Stimulated activated CD8-positive, alpha-beta memory T cell treated with anti-CD3 and anti-CD28 coated beads, Interleukin-7, amount 100 ng/mL, for 48 hours (primary cell): ENCODE measurements at places on chromosomes 4 and X.

GRCh38 chrX:148270499-148270898 lies 229.9 kb upstream of the AFF2 start:
- DNase-seq: no peak

DNA sequence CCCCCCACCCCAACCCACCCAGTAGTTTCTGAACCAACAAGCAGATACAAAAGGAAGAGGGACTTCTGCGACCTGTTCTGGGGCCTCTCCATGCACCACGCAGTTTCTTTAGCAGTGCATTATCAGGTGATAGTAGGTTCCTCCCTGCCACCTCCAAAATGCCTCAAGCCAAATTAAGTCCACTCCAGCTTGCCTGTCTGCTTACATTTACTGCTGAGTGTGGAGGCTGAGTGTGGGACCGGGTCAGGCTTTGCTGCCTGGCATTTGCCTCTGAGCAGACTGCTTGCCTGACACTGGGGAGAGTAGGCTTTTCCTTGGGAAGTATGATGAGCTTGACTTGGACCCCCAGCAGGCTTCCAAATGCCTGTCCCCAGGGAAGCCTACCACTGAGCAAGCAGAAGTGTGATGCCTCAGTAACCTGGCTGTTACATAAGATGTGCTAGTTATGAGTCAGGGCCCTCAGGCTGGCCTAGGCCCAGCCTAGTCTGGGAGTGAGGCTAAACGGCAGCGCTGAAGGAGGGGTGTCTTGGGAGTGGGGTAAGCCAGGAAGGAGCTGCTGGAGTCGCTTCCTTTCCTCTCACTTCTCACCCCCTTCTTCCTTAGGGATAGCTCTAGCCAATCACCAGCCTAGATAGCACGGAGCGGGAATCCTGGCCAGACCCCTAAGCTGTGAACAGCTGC lies 9.0 kb downstream of the TSC22D3 start:
- DNase-seq: no peak

GRCh38 chr4:137534516-137534915 lies 2.2 kb upstream of the PCDH18 start:
- DNase-seq: no peak

DNA sequence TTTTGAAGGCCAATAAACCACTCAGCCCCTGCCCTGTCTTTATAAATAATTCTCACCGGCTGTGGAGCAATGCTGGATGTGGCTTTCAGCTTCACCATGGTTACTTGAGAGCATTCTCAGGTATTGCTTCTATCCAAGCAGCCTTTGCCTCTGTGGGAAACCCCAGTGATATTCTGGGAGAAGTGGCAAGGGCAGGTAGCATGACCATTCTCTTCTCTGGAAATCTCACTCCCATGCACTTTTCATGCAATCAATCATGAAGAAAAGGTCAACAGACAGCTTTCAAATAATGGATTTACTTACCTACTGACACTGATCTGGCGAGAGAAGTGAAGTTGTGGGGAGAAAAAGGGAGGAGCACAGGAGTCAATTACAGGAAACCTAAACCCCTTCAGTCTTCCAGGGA lies 49.5 kb downstream of the UNC5C start:
- no peak for DNase-seq

DNA sequence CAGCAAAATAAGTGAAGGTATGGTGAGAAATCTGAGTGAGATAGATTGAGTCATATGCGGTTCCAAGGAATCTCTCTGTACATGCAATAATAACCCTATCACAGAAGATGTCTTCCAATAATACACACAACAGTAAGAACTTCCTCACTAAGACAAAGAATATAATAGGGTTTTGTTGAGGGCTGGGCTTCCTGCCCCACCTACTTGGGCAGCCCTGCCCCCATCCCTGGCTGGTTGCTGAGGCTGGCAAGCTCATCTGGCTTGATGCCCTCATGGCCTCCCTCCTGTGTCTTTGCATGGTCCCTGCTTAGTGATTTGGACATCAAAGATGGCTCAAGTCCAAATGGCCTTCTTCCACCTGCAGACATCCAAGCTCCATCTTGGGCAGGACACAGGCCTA lies 2.7 kb downstream of the GEMIN8 start:
- DNase-seq: no peak

DNA sequence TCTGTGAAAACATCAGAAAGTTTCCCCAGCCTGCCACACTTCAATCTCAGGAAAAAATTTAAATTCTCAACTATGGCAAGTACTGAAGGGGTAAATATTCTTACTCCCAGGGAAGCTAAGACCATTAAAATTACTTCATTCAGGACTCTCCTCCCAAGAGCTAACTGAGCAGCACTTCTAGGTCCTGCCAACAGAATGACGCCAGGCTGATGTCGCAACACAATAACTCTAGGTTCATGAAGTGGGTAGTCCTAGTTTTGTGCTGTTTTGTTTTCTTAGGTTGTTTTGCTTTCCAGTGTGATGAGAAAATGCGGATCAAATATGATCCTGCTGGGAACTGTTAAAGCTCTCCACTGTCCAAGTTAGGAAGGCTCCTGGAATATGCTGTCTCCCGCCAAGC lies 180.0 kb downstream of the NKX6-1 start:
- DNase-seq: no peak

DNA sequence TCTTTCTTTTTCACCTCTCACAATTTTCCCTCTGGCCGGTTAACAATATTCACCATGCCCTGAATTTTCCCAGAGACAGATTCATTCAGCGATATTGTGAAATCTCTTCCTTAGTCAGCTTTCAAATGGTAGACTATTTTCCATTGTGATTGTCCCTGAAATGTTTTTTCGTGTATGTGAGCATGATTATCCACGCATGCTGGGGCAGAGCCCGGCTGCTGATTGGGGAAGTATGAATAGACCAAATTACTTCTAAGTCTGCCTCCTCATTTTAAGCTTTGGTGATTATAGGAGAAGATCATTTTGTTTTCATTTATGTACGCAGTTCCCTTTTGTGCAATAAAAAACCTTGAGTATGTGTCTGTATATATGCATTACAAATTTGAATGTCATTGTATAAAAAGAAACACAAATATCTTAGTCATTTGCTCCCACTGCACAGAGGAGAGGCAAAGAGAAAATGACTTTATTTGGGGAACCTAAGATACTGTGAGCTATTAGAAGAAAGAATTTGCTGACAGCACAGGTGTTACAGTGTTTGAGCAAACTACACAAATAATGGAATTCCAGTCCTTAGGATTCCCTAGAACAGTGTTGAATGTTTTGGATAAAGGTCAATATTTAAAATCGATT lies 11.3 kb downstream of the DTHD1 start:
- no peak for DNase-seq

- no peak for DNase-seq
These were observed 13.8 kb upstream of the CDKL2 start for GRCh38 chr4:75644095-75644494.

DNA sequence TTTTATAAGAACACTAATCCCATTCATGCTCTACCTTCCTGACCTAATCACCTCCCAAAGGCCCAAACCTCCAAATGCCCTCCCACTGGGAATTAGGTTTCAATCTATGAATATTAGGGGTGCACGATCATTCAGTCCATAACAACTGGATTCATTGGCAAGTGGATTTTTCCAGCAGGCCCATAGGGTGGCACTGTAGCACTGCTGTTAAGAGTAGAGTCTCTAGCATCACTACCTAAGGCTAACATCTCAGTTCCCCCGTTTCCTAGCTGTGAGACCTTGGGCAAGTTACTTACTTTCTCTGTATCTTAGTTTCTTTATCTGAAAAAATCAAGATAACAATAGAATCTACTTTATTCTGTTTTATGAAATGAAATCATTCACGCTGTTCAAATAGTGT lies 315.8 kb downstream of the STIM2 start:
- DNase-seq: no peak

DNA sequence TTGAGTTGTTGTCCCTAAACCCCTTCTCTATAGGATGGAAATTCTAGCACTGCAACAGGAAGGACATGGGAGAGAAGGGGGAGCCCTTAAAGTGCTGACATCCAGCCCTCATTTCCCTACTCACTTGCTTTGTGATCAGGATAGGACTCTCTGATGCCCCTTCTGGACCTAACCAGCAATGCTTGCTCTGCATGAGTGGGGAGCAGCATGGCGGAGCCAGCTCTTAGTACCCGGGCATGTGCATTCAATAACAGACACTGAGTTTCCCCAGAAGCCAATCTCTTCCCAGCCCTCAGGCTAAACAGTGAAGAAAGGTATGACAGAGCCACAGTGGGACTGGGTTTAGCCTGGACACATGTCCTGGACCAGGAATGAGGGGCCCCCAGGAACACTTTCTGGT lies 14.0 kb downstream of the SOD3 start:
- DNase-seq: no peak

- DNase-seq: no peak
These were observed at the start of gene CLNK for GRCh38 chr4:10684631-10685030. Gene CLNK (minus strand): TSS chr4:10684768. CDS start chr4:10667869, 16,899 bp downstream.

DNA sequence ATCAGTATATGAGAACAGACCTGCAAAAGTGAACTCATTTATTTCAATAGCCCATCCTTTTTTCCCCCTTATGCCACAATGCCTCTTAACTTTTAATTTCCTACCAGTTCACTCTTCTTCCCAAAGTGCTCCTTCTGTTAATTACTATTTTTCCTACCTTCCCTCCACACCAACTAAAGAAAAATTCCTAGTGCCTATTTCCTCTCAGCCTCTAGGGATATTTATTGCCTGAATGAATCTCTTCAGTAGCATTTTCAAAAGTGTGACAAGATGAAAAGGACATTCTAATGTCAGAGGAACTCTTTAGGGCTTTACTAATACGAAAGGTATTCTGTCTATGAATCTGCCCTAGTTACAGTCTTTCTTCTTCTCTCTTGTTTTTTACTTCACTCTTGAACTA lies 181.1 kb upstream of the SPRY1 start:
- DNase-seq: no peak

GRCh38 chrX:6770936-6771335 lies 236.0 kb upstream of the VCX3A start:
- no peak for DNase-seq

DNA sequence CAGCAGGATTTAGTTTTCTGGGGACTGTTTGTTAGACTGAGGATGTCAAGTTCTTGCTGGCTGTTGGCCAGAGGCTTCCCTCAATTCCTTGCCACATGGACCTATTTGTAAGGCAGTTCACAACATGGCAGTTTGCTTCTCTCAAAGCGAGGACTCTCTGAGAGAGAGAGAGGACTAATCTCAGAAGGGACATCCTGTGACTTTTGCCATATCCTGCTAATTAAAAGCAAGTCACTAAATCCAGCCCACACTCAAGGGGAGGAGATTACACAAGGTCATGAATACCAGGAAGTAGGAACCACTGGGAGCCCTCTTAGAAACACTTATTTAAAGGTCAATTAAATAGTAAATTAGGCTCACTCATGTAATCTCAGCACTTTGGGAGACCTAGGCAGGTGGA lies 38.2 kb downstream of the PPP1R2C start:
- DNase-seq: no peak

GRCh38 chr4:8015512-8015911 lies 75.9 kb upstream of the AFAP1 start:
- DNase-seq: no peak
